ENCODE measurements at places on chromosomes 3 and 15.

GRCh38 chr15:47258521-47258920 lies 458.8 kb upstream of the SEMA6D start:
- DNase-seq: no peak

- no peak for DNase-seq
Measured at GRCh38 chr15:38671675-38672254, 107.2 kb upstream of the RASGRP1 start.

DNA sequence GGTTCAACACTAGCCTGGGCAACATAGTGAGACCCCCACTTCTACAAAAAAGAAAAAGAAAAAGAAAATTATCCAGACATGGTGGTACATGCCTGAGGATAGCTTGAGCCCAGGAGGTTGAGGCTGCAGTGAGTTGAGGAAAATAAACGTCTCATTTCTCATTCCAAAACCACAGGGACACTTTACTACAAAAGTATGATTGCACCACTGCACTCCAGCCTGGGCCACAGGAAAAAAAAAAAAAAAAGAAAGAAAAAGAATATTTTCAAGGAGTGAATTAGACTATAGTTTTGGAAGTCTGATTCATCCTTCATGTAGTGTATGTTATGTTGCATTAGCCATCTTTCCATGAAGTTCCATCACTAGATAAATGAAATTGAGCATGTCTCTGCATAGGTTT lies 149.5 kb upstream of the THBS1 start:
- no peak for DNase-seq

DNA sequence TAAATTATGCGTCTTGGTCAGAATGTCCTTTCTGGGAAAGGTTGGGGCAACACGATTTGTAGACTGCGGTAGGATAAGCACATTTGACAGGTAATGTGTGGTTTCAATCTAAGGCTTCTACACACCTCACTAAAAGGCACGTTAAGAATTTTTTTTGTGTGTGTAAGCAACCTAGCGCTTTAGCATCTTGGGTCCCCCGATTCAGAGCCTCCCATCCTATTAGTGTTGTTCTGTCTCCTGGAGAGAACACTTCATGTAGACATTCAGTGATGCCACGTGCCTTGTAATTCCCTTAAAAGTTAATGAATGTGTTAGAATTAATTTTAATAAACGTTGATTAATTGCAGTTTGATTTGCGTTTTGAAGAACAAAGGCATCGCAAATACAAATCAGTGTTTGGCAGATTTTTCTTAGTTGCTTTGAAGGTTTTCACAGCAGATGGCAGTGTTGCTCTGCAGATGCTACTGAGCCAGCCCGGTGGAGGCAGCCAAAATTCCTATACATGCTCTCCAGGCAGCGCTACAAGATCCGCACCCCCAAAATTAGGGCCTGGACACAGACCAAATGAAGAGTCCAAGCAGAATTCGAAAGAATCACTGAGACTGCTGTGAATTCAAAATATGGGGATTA lies 63.5 kb downstream of the OTOL1 start:
- DNase-seq: peak; percentile 31

- DNase-seq: peak; percentile 29
Measured at GRCh38 chr3:122681284-122681973, 790 bp downstream of the PARP14 start.

- DNase-seq: no peak
Measured at GRCh38 chr3:197363553-197364409, 65.4 kb upstream of the DLG1 start.

All from left ventricle myocardium superior (tissue), 1 donor.